Activated CD4-positive, alpha-beta T cell treated with anti-CD3 and anti-CD28 coated beads for 1 hour (primary cell): ENCODE measurements at places on chromosomes 4 and X.

GRCh38 chr4:75030649-75031235 is 97.8 kb downstream of the PARM1 start:
- DNase-seq = no peak

DNA sequence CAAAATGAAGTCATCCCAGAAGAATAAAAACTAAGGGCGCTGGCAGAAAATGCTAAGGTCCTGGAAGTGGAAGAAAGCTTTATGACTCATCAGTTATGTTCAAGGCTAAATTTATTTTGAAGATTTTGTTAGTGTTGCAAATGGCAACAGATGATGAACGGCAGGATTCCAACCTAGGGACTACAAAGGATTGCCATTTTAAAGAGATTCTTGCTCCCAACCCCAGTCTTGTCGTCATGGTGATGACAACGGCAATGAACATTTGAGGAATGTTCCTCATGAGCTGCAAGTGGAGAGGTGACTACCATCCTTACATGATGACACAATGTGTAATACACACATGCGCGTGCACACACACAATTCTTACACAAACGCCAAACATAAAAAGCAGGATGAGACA is 54.4 kb upstream of the FTHL17 start:
- DNase-seq = no peak

- DNase-seq = no peak
These were observed 53.2 kb upstream of the TNIP3 start for GRCh38 chr4:121217351-121217750.

DNA sequence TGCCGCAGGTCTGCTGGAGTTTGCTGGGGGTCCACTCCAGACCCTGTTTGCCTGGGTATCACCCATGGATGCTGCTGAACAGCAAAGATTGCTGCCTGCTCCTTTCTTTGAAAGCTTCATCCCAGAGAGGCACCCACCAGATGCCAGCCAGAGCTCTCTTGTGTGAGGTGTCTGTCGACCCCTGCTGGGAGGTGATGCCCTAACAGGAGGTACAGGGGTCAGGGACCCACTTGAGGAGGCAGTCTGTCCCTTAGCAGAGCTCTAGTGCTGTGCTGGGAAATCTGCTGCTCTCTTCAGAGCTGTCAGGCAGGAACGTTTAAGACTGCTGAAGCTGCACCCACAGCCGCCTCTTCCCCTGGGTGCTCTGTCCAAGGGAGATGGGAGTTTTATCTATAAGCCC is 162.7 kb downstream of the NAF1 start:
- DNase-seq = no peak

GRCh38 chr4:70705183-70706043 is 16.4 kb upstream of the RUFY3 start:
- peak; percentile 61 for DNase-seq

- no peak for DNase-seq
These were observed 58.2 kb upstream of the GPC4 start for GRCh38 chrX:133473451-133473850.

DNA sequence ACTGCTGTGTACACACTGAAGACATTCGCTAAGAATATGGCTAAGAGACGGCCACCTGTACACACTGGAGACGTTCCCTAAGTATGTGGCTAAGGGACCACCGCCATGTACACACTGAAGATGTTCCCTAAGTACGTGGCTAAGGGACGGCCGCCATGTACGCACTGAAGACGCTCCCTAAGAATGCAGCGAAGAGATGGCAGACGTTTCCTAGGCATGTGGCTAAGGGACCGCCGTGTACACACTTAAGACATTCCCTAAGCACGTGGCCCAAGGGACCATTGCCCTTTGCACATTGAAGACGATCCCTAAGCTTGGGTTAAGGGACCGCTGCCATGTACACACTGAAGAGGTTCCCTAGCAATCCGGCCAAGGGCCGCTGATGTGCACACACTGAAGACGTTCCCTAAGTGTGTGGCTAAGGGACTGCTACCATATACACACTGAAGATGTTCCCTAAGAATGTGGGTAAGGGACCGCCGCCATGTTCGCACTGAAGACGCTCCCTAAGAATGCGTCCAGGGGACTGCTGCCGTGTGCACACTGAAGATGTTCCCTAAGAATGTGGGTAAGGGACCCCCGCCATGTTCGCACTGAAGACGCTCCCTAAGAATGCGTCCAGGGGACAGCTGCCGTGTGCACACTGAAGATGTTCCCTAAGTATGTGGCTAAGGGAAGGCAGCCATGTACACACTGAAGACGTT is 36.7 kb downstream of the DHRSX start:
- DNase-seq = no peak

- no peak for DNase-seq
These were observed 41.8 kb upstream of the MAML3 start for GRCh38 chr4:140195806-140196205.

- DNase-seq = no peak
These were observed 57.1 kb upstream of the CYSLTR1 start for GRCh38 chrX:78384486-78384885.

- no peak for DNase-seq
These were observed 482 bp downstream of the GSTCD start for GRCh38 chr4:105709081-105709450.

- no peak for DNase-seq
These were observed 101.4 kb downstream of the PPARGC1A start for GRCh38 chr4:23788460-23788859.

DNA sequence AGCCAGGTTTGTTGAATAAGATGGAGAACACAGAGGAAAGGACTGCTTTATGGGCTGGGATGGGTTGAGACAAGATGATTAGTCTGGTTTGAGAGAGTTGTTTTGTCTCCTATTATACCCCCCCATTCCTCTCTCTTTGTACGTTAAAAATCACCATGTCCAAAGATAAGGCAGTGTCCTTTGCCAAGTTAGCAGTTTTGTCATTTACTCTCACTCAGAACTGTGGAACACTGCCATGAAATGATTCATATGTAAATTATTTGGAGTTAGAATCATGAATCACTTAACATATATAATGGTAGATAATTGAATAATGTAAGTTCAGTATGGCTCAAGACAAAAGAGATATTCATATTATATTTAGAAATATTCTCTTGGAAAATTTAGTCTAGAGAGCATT is 151.3 kb downstream of the DCLK2 start:
- DNase-seq = no peak

DNA sequence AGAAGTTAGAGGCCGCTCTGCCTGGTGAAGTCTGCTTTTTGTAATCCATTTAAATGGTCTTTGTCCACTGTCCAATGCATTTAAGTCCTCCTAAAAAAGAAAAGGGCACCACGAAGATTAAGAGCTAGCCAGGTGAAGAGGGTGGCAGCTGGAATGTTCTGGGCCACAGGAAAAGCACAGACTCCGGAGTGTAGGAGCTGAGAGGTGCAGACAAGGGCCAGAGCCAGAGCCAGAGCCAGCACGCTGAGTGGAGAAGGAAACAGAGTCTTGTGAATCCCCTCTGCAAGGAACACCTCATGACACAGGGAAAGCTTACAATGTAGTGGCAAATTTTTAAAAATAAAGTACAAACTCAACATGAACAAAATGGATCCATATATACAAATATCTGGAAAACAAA is 83.6 kb downstream of the TSPAN5 start:
- DNase-seq = no peak

- DNase-seq = no peak
These were observed 28.8 kb downstream of the FGF2 start for GRCh38 chr4:122855353-122855890.

GRCh38 chr4:81130569-81130968 is 84.5 kb downstream of the PRKG2 start:
- no peak for DNase-seq

- DNase-seq = no peak
These were observed 54.7 kb downstream of the CD38 start for GRCh38 chr4:15832523-15833451.

GRCh38 chr4:10891866-10892265 is 207.3 kb upstream of the CLNK start:
- DNase-seq = no peak
